Activated T-helper 1 cell treated with anti-CD3 and anti-CD28 coated beads, Interleukin-2, amount 50 U/mL, for 16 hours (primary cell): ENCODE measurements at places on chromosomes 1 and 21.

- no peak for DNase-seq
Observed at GRCh38 chr1:231190456-231190855, 28.6 kb downstream of the TRIM67 start.

GRCh38 chr1:38502758-38503157 lies 356.8 kb downstream of the RRAGC start:
- no peak for DNase-seq

DNA sequence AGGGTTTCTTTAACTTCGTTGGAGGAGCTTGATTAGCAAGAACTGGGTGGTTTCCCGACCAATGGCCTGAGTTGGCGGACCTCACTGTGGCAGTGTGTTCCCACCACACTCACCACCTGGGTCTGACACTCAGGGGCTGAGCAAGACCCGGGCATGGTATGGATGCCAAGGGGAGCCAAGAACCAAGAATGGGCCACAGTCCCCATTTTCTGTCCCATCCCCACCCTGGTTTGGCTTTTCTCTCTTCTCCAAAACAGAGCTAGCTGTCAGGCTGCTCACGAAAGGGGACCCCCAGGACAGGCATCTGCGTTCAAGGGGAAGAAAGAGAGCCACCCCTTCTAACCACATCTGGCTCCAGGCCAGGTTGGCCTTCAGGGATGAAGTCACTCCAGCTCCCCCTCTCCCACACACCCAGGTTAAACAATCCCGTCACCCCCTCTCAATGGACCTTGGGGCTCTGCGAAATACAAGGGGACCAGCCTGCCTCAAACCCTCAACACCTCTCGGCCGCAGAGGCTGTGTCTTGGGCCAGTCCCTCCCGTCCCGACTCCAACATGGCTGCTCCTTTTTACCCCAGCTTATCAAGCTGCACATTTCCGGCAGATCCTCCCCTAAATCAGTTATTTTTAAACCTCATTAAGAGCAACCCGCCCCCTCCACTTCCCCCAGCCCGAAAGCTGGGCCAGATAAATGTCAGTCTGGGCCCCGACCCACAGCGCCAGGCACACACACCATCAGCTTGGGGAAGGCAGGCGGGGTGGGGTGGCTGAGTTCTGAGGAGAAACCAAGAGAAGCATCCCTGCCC lies 3.4 kb downstream of the TAGLN2 start:
- no peak for DNase-seq

GRCh38 chr1:205840146-205840923 lies 9.6 kb downstream of the PM20D1 start:
- DNase-seq = no peak

DNA sequence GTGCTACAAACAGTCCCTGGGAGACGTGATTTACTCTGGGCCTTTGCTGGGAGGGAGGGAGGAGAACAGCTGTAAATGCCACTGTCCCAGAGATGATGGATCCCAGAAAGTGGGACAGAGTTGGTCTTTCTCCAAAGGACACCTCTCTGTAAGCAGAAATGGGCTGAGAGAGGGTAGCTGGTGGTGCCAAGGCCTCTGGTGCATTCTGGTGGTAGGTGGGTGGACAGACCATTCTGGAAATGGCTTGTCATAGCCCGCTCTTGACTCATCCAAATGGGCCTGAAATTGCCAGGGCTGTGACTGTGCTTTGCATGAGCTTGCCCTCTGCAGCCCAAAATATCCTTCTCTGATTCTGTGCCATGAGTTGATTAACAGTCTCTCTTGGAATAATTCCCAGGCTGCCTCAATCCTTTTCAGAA lies 36.1 kb downstream of the CCDC185 start:
- no peak for DNase-seq

DNA sequence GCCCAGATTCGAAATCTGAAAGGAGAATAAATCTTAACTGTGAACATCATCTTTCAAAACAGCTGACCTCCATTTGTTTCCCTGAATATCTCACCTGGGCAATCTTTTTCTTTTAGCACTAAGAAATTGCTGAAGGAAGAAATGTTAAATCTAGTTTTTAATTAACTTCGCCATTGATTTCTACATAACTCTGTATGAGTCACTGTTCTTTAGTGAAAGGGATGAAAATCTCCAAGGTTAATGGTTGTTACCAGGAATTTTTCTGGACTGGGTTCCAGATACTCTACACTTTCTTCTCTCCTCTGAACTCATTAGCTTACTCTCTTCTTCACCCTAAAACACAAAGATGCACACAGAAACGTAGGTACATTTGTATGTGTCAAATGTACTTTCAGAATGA lies 235.7 kb downstream of the BACH1 start:
- DNase-seq = no peak

DNA sequence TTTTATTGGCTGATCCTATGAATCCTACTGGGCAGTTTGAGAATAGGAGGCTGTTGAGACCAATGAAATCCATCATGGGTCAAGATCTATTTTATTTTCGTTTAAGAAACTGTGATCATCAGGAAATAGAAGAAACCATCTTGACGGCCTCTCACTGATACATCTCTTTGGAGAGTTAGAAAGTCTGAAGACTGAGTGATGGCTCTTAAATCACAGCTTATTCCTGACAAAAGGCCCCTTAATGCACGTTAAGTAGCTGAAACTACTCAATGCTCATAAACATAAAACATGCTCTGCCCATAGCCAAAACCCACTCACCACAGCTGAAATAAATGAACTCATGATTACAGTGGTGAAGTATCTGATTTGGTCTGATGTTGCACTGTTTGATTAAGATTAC lies 784.5 kb upstream of the NEGR1 start:
- no peak for DNase-seq

GRCh38 chr1:234926559-234927311 lies 201.9 kb downstream of the TOMM20 start:
- no peak for DNase-seq

DNA sequence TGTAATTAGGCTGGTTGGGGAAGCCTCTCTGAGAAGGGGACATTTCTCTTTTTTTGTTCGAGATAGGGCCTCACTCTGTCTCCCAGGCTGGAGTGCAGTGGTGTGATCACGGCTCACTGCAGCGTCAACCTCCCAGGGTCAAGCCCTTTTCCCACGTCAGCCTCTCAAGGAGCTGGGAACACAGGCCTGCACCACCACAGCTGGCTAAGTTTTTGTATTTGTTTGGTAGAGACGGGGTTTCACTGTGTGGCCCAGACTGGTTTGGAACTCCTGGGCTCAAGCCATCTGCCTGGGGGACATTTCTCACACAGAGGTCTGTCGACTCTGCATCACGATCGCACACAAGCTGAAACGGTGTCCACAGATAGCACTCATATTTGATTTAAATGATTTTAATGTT lies 39.7 kb downstream of the HUNK start:
- no peak for DNase-seq

GRCh38 chr1:206829282-206829681 lies 36.1 kb upstream of the IL20 start:
- no peak for DNase-seq

DNA sequence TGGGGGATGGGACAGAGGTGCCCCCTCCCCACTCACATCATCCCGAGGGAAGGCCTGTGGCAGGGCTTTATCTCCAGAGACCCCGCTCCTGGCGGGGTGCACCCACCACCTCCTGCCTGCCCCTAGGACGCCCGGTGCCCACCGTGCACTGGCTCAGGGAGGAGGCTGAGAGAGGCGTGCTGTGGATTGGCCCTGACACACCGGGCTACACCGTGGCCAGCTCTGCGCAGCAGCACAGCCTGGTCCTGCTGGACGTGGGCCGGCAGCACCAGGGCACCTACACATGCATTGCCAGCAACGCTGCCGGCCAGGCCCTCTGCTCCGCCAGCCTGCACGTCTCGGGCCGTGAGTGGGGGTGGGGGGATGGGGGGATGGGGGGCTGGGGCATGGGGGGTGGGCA lies 71.7 kb downstream of the TRIM11 start:
- no peak for DNase-seq

DNA sequence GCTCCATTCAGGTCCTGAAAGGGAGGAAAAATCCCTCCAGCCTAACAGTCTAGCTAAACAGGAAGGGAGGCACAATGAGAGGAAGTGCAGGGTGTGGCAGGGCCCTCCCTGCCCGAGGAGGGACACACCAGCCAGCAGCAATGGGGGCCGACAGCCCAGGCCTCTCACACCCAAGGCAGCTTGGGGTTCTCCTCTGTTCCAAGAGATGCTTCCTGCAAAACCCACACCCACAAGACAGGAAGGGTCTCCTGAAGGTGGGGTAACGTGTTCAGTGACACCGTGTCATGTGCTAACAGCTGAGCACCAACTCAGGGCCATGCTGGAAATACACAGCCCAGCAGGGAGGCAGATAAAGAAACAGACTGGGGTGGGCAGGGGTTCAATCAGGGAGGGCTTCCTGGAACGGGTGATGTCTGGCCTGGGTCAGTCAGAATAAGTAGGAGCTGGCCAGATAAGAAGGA lies 10.2 kb downstream of the ECE1 start:
- DNase-seq = no peak

DNA sequence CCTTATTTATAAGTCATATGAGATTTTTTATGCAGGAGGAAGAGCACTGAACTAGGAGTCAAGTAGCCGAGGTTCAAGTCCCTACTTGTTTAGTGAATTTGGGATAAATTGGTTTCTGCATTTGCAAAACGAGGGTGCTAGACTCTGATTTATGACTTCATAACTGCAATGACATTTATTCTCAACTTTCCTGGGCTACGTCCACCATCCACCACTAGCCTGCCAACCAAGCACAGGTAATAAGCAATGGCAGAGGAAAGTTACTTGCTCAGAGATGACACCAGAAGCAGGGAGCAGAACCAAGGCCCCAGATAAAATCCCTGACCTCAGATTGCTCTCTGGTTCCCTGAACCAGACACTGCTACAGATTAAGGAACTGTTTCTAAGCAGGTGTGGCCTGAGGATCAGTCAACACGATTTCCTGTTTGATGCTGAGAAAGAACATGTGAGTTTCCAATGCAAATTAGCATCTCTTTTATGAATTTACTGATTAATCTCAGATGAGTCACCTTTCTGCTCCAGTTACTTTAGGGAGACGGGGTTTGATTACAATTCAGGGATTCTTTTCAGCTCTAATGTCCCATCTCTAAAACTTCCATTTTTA lies 52.7 kb downstream of the PLPP3 start:
- DNase-seq = no peak

GRCh38 chr1:172400722-172401105 lies 19.8 kb upstream of the C1orf105 start:
- DNase-seq = no peak

GRCh38 chr1:183694066-183694465 lies 41.0 kb upstream of the APOBEC4 start:
- DNase-seq = no peak

- no peak for DNase-seq
Observed at GRCh38 chr1:242240077-242240476, 241.2 kb upstream of the MAP1LC3C start.

DNA sequence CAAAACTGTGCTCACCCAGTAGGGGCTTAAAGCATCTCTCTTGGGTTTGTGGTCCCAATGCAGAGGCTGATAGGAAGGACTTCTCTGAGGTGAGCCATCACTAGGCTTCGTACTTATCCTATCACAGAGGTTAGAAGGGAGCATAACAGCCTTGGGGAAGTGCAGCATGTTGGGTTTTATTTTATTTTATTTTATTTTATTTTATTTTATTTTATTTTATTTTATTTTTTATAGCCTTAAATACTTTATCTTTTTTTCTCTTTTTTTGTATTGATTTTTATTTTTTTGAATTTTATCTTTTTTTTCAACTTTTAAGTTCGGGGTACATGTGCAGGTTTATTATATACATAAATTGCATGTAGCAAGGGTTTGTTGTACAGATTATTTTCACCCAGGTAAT lies 48.9 kb upstream of the LPGAT1 start:
- no peak for DNase-seq

GRCh38 chr1:234987415-234988154 lies 141.1 kb downstream of the TOMM20 start:
- DNase-seq = no peak

DNA sequence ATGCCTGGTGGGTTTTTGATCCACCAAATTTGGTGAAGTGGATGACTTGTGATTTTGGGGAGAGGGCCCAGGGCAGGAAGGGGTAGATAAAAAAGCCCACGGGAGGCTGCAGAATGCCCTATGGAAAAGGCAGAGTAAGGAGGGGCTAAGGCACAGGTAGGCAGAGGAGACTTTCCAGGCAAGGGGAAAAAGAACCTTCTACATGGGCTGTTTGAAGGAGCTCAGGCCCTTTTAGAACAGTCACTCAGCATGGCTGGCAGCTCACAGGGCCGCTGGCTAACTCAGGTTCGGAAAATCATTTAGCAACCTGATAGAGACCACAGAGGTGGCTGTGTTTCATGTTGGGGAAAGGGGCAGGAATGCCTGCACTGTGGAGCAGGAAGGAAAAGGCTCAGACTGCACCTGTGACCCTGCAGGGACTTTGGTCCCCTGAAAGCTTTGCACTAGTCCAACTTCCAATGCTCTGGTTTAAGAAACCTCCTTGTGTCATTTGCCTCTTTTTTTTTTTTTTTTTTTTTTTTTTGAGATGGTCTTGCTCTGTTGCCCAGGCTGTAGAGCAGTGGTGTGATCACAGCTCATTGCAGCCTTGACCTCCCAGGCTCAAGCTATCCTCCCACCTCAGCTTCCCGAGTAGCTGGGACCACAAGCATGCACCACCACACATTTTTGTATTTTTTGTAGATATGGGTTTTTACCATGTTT lies 58.5 kb upstream of the ENAH start:
- no peak for DNase-seq

- no peak for DNase-seq
Observed at GRCh38 chr1:235998812-235999211, 66.1 kb downstream of the NID1 start.

GRCh38 chr21:46221664-46222435 lies 6.7 kb downstream of the LSS start:
- DNase-seq = no peak

DNA sequence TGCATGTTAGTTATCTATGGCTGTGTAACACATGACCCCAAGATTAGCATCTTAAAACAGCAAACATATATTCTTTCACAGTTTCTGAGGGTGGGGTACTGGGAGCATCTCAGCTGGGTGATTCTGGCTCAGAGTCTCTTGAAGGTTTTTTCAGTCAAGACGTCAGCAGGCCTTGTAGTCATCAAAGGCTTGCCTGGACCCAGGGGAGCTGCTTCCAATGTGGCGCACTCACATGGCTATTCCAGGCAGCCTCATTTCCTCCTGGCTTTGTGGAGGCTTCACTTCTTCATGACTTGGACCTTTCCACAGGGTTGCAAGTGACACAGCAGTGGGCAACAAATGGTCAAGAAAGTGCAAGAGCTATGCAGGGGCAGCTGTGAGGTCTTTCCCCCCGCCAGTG lies 114.7 kb downstream of the ACTL8 start:
- no peak for DNase-seq

GRCh38 chr1:164589961-164590507 lies 31.1 kb downstream of the PBX1 start:
- DNase-seq = no peak

DNA sequence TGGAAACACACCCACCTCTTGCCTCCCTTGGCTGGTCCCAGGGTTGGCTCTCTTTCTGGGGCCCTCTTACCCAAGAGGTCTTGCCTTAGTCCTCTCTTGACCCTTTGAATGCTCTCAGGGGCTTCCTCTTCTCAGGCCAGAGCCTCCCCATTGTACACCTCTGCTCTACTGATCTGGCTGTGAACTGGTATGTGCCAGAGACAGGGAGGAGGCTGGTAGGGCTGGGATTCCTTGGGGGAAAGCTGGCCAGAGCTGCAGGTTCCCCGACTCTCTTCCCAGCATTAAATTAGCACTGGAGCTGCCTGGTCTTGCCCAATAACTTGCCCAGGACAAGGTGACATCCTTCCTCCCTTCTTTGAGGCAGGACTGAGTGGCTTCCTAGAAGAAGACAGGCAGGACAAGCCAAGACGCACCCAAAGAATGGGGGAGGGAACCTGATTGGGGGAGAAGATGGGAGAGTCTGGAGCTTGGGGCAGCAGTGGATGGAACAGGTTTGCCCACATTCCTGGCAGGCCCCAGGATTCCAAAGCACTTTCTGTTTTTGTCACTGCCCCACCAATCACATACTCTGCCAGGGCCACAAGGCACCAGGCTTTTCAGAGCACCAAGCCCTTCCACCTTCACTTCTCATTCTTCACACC lies 37.2 kb upstream of the CITED4 start:
- no peak for DNase-seq
